Activated naive CD8-positive, alpha-beta T cell treated with anti-CD3 and anti-CD28 coated beads for 36 hours (primary cell): ENCODE measurements at places on chromosomes 13 and 19. TPM values are rescaled to one million over a fixed set of nuclear protein-coding genes. Genes with fewer than 3 reads are reported as not detected.

DNA sequence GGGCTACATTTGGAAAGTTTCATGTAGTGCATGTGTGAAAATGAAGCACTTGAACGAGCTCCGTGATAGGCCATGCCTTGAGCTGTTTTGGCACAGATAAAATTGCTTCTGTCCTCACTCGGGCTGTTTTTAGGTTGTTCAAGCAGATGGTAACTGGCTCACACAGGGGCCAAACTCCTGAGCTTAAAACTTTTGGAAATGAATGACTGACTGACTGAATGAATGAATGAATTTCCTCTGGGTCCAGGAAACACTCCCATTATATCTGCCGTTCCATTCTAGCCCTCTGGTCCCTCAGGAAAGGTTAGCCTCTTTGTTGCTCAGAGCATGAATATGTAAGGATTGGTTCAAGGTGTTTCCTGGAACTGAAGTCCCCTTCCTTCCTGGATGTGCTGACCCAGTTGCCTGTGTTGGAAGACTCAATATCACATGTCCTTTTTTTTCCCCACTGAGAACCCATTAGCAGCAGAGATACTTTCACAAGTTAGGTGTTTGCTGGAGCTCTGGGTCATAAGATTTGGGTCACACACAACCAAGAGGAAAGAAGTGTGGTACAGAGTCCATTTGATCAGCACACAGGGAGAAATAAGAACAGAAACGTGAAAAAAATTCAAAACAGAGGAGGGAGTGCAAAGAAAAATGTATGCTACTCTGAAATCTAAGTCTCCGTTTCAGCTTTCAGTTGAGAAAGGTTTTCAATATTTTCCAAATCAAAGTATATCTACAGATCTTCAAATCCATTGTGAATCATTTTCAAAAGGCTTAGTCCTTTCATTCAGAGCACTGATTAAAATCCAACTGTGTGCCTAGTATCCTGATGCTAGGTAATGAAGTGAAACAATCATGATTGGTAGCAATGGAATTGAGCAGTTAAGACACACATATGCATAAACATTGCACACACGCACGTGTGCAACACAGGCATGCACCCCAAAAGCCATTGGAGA lies 18.9 kb downstream of the MBNL2 start:
- DNase-seq: no peak
- no peak overlapping the region for H3K27ac ChIP-seq
- no peak overlapping the region for H3K4me3 ChIP-seq
- no peaks in the 10 kb centered on the region for H3K27me3 ChIP-seq
- peaks cover 16% of the 10 kb centered on the region for H3K36me3 ChIP-seq

DLL3 gene
- total RNA-seq: 1.4 TPM

DNA sequence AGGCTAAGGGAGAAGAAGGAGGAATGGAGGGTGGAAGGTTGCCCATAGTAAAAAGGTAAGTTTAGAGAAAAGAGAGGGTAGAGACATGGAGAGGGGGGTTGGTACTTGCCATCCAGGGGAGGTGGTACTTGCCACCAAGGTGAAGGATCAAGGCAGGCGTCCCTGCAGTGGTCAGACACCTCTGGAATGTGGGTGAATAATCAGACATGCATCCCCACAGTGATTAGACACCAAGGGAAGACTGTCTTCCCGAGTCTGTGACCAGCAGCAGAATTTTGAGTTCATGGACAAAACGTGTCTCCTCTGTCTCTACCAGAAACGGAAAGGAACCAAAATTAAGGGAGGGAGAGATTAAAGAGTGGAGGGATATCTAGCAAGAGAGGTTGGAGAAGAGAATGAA lies 27.1 kb upstream of the IGFL1 start:
- H3K27me3 ChIP-seq: peaks cover 21% of the 10 kb centered on the region
- no peak overlapping the region for H3K4me3 ChIP-seq
- H3K4me1 ChIP-seq: no peaks in the 10 kb centered on the region

- no peak for DNase-seq
- H3K4me3 ChIP-seq: no peak overlapping the region
- no peaks in the 10 kb centered on the region for H3K36me3 ChIP-seq
- H3K27ac ChIP-seq: no peak overlapping the region
- H3K27me3 ChIP-seq: peaks cover 19% of the 10 kb centered on the region
These were observed 52.0 kb upstream of the TNFRSF19 start for GRCh38 chr13:23518231-23518630.

DNA sequence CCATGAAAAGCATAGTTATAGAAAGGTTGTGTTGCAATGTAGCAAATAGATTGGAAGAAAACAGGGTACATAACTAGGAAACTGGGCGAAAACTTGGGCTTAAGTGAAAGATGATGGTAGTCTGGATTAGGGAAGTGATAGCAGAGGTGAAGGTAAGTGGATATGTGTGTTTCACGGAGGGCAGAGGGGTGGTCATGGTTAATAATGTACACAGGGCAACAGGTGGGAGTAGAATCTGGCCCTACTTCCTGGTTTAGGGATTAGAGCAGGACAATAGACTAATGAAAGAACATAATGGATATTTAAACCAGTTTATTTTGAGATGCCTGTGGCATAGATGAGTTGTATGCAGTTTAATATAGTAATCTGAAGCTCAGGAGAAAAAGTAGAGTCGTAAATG lies 257.3 kb upstream of the SPRY2 start:
- H3K4me3 ChIP-seq: no peak overlapping the region
- no peak for DNase-seq
- H3K27me3 ChIP-seq: no peaks in the 10 kb centered on the region
- H3K4me1 ChIP-seq: no peaks in the 10 kb centered on the region
- H3K27ac ChIP-seq: no peak overlapping the region

DNA sequence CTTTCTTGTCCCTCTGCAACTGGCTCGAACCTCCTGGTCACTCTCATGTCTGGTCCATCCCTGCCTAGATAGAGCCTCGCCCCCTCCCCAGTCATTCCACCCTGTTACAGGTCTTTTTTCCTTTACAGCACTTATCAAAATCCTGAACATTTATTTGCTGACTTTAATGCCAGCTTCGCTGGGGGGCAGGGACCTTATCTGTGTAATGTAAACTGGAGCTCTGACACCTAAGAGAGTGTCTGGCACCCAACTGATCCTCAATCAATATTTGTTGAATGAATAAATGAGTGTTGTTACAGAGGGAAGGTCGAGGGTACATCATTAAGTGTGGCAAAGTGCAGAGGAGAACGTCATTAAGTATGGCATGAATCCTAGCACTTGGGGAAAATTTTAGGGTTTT lies 16.7 kb downstream of the FAAP24 start:
- no peak overlapping the region for H3K4me3 ChIP-seq
- no peaks in the 10 kb centered on the region for H3K27me3 ChIP-seq
- H3K36me3 ChIP-seq: peaks cover 7% of the 10 kb centered on the region
- peaks cover 5% of the 10 kb centered on the region for H3K4me1 ChIP-seq
- no peak overlapping the region for H3K27ac ChIP-seq

NKPD1 gene
- total RNA-seq: 0.24 TPM

DNA sequence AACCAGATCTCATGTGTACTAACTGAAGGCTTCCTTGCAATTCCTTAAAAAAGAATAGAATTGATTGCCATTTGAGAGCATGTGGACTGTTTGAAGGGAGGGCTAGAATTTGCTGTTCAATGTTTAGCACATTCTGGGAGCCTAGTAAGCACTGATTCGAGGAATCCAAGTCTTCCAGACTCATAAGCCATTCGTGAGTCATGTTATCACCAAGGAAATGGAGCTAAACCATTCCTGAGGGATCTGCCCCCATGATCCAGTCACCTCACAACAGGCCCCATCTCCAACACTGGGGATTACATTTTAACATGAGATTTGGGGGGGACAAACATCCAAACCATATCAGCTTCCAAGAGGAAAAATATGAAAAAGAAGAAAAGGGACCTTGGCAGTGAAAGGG lies 276.4 kb downstream of the KCNRG start:
- peaks cover 6% of the 10 kb centered on the region for H3K4me1 ChIP-seq
- peaks cover 5% of the 10 kb centered on the region for H3K27me3 ChIP-seq
- DNase-seq: no peak
- H3K36me3 ChIP-seq: no peaks in the 10 kb centered on the region
